ENCODE measurements at places on chromosomes 6 and 20.

DNA sequence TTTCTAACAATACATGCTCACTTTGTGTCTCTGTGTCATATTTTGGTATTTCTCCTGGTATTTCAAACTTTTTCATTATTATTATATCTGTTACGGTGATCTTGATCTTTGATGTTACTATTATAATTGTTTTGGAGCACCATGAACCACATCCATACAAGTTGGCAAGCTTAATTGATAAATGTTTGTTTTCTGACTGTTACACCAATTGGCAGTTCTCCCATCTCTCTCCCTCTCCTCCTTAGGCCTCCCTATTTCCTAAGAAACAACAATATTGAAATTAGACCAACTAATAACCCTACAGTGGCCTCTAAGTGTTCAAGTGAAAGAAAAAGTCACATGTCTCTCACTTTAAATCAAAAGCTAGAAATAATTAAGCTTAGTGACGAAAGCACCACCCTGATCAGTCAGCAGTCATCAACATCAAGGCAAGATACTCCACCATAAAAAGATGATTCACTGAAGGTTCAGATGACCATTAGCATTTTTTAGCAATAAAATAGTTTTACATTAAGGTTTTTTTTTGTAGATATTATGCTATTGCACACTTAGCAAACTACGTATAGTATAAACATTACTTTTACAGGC lies 61.5 kb downstream of the IBTK start:
- no peak for DNase-seq

- DNase-seq: no peak
Observed at GRCh38 chr20:51020657-51021056, 2.2 kb downstream of the KCNG1 start.

DNA sequence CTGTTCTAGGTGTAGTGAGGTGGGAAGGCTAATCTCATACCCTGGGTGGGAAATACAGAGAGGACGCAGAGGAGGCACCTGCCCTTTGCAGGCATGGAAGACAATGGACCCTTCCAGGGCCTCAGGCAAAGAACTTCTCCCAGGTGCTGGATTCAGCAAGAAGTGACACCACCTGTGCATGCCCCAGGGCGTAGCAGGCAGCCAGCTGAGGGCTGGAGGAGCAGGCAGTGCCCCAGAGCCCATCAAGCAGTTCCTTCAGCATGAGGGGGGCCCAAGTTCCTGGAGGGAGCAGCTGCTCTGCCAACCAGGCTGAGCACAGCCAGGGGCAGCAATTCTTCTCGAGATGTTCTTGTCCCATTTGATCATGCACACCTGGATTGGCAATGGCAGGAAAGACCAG lies 170.3 kb upstream of the PDE10A start:
- no peak for DNase-seq

DNA sequence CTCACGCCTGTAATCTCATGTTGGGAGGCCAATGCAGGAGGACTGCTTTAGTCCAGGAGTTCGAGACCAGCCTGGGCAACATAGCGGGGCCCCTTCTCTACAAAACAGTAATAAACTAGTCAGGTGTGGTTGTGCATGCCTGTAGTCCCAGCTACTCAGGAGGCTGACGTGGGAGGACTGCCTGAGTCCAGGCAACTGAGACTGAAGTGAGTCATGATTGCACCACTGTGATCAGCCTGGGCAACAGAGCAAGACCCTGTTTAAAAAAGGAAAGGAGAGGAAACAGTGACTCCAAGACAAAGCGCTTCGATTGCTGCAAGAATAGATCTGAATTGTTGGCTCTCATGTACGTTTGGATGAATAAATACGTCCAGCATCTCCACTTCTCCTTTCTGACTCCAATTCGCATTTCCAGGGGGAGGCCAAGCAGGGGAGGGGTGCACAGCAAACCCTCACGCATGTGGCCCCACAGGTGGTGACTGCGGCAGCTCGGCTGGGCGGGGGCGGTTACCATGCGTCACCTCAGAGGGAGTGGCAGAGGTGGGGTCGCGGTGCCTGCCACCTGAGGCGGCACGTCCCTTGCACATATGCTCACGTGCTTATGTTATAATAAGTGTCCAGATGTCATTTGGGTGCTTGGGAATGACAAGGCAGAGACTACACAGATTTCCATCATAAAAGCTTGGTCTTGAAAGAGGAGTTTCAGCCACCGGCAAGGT lies 95.1 kb upstream of the MPC1 start:
- DNase-seq: no peak

- no peak for DNase-seq
Observed at GRCh38 chr6:14016935-14017625, 92.3 kb downstream of the RNF182 start.

DNA sequence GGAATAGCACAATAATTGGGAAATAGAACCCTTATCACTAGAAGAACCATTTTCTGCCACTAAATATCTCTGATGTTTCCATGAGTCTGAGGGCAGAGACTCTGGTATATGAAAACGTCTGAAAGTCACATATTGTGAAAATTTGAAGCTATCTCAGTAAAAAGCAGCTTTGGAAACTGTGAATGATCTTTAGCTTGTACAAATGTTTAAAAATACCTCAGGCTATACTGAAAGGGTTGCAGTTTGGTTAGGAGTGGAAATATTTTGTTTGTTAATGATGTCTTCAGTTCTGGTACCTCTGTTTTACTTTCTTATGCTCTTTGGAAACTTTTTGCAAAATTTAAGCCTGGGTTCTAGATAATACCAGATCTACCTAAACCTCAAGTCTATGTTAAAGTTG lies 135.0 kb downstream of the SLC16A10 start:
- no peak for DNase-seq

DNA sequence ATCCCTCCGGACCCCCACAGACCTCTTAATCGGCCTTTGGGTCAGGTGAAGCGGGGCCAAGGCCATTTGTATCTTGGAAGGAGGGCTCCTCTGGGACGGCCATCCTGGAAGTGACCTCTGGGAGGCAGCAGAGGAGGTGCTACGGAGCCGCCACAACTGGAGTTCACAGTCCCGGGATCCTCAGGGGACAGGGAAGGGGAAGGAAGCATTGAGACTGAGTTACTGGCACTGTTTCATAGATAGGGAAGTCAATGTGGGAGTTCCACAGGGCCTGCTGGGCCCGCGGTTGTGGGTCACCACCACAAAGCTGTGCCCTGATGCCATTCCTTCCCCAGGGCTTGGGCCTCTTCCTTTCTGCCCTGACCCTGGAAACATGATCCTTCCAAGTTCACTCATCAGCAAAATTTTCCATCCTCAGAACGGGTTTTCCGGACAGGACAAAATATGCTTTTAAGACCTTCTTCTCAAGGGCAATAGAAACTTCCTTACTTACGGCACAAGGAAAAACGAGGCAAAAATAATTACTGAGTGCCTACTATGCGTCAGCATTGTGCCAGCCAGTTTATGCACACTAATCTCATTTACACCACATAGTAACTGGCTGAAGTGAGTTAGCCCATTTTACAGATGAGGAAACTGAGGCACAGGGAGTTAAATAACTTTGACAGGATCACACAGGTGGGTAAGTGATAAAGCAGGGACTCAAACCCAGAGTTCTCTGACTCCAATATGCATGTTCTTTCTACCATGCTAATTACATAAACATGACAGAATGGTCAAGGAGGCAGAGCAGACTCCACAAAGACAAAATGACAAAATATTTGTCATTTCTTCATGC lies 143.8 kb downstream of the UNC5CL start:
- DNase-seq: no peak

- no peak for DNase-seq
Observed at GRCh38 chr20:2759603-2760296, 40.7 kb downstream of the CPXM1 start.

GRCh38 chr6:127080081-127080480 lies 38.4 kb upstream of the RSPO3 start:
- no peak for DNase-seq

DNA sequence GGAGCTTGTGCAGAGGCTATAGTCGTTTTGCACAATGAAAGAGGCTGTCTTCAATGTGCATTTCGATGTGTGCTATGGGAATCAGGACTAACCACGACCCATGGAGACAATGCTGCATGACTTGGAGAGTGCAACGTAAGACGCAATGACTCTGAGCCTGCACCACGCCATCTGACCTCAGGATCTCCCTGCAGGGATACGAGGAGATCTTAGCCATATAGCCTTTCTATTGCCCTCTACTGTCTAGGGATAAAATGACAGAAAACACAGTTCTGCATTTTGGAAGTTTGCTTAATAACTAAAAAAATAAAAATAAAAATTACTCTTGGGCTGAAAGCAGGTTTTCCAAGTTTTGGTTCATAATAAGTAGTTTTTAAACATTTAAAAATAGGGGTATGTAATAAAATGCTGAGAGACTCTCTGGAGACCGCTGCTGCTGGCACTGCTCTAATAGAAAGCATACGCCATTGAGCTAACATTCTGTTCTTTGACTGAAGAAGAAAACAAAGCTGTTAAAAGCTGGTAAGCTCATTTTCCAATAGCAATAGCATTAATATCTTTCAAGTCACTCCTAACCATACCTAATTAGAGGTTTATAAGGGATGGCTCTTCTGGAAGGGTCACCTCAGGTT lies 87.2 kb downstream of the PDE7B start:
- DNase-seq: no peak

GRCh38 chr20:52256454-52256853 lies 64.9 kb upstream of the ZFP64 start:
- no peak for DNase-seq

GRCh38 chr20:57106030-57106682 lies 160.3 kb downstream of the BMP7 start:
- no peak for DNase-seq

GRCh38 chr6:37928217-37928616 lies 108.7 kb downstream of the ZFAND3 start:
- no peak for DNase-seq

GRCh38 chr6:39137245-39137644 lies 22.3 kb upstream of the SAYSD1 start:
- DNase-seq: no peak

DNA sequence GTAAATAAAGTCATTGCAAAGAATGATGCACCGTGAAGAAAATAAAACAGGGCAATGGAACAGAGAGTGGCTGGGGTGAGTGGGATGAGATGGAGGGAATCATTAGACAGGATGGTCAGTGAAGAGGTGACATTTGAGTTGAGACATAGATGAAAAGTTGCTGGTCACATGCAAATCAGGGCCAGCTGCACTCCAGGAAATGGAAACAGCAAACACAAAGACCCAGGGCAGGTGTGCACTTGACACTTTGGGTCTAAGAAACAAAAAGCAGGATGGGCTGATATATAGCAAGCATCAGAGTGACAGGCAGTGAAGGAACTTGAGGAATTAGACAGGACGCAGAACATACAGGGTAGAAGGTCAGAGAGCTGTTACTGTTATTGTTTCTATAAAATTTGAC lies 171.5 kb upstream of the RIPOR2 start:
- no peak for DNase-seq

DNA sequence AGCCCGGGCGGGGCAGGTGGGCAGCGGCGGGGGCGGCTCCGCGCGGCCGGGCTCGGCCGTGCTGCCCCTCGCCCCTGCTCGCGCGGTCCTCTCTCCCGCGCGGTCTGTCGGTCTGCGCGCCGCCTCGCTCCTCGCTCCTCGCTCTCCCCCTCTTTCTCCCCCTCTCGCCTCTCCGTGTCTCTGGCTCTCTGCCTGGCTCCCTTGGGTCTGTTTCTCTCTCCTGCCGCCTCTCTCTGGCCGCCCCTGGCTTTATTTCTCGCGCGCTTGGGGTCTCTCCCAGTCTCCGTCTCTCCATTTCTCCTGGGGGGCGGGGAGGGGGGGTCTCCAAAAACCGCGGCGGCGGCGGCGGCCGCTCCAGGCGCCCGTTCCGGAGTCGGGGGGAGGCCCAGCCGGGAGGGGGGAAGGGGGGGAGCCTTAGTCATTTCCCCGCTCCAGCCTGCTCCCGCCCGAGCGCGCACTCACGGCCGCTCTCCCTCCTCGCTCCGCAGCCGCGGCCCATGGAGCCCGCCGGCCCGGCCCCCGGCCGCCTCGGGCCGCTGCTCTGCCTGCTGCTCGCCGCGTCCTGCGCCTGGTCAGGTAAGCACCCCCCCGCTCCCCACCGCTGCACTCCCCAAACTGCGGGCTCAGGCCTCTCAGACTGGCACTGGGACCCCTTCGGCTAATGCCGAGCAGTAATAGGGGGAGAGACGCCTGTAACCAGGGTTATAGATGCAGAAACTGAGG lies at the start of gene SIRPA:
SIRPA (plus strand) TSS at position 457 of the 723 bp plus-strand sequence; CDS start at position 498, 41 bp downstream.
- no peak for DNase-seq

DNA sequence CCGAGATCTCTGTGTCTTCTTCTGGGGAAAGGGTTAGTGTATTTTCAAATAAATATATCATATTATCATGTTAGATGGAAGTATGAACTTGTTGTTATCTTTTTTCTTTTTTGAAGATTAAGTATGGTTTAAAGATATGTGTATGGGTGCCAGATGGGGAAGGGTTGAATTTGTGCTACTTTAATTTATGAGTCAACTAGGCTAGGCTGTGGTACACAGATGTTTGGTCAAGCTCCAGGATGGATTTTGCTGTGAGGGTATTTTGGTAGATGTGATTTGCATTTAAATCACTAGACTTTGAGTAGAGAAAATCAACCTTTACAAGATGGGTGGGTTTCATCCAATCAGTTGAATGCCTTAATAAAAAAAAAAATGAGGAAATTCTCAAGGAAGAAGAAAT lies 886.6 kb upstream of the ADGRB3 start:
- DNase-seq: no peak

DNA sequence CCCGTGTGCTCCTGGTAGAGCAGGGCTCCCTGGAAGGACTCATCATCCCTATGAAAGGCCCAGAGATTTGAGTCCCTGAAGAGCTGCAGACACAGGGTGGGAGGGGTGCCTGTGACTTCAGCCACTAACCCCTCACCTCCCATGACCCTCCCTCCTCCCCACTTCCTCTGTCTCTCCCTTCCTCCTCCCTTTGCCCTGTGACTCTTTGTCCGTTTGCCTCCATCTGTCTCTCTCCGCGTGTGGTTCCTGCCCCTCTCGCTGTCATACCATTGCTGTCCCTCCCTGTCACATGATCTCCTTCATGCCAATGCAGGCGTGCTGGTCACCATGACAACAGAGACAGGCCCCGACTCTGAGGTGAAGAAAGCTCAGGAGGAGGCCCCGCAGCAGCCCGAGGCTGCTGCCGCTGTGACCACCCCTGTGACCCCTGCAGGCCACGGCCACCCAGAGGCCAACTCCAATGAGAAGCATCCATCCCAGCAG lies 19.0 kb downstream of the EPB41L1 start:
- DNase-seq: no peak

DNA sequence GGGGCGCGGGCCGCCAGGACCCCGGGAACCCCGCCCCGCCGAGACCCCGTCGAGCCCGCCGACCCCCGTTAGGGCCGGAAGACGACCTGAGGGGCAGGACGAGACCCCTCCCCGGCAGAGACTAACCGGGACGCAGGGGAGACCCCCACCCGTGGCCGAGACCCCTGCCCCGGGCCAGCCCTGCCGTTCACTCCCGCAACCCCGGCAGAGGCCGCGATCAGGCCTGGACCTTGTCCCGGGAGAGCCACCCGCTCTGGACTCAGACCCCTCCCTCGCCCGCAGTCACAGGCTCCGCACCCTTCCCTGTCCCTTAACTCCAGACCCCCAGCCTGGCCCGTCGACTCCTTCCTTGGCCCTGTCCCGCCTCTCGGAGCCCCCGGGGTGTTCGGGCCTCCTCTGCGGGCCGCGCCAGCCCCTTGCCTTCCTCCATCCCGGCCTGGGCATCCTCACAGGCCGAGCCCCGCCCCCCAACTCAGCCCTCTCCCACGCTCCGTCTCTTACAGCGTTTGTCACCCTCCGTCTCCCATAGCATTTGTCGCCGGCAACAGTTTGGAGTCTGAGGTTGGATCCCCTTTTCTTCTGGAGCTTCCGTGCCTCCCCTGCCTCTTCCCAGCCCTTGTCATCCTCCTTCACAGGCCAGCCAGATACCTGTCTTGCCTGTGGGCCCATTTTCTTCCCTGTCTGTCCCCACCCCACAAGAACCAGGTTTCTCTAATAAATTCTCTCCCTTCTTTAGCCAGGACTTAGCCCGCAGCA lies 569 bp downstream of the TCEA2 start:
- no peak for DNase-seq

GRCh38 chr6:148497257-148497656 lies 154.6 kb downstream of the SASH1 start:
- DNase-seq: no peak
